ENCODE measurements at places on chromosomes 2 and 18. TPM values are rescaled to one million over a fixed set of nuclear protein-coding genes. Genes with fewer than 3 reads are reported as not detected.

- DNase-seq = no peak
Observed at GRCh38 chr18:47716632-47717185, 213.8 kb downstream of the SMAD2 start.

GRCh38 chr18:76351961-76352581, 143.0 kb downstream of the ZNF516 start:
- DNase-seq = peak; percentile 98

DNA sequence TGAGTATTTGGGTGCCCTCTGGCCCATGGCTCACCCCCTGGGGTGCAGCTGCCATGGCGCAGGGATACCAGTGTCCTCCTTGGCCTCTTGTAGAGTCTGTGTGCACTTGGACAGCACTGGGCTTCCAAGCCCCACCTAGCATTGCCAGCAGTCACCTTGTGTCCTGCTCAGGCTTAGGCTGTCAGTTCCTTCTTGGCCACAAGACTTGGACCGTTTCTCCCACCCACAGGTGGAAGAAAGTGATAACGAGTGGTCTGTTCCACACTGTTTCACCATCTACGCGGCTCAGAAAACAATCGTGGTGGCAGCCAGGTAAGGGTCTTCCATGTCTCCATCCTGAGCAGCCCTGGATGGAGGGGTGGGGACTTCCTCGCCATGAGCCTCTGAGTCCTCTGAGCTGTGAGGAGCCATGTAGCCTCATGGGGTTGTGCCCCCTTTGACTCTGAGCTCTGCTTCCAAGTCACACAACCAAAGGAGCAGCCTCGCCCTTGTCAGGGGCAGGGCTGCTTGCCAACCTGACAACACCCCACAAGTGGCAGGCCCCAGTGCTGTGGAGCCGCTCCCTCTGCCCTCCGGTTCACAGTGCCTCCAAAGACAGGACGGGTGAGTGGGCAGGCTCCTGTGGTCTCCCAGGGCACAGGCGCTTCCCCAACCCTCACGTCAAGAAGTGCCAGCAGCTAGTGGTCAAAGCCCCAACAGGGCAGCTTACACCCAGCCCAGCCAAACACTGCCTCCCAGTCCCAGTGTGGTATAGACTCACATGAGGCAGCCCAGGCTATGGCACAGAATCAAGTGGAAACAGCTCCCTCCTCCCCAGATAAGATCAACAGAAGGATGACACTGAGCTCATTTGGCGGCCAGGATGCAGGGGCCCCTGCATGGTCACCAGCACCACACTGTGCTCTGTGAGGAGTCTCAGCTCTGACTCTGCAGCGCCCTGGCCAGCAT, 18.4 kb downstream of the STK25 start:
- DNase-seq = peak; percentile 5

DNA sequence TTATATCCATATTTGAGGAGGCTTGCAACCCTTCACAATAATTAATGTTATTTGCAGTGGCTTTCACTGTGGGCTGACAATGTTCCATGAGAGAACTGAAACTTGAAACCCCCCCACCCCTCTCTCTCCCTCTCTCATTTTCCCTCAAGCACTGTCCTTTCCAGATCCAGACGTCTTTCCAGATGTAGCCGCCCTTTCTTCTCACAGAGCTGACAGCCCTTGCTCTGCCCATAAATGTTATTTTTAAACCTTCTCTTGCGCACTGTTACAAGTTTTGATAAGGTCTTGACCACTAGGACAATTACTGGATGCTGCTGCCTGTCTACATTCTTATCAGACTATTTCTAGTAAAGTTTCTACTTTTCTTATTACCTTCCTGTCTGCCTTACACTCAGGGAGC, 91.4 kb upstream of the LINC00305 start:
- DNase-seq = no peak

GRCh38 chr2:38203446-38203810, 127.5 kb upstream of the CYP1B1 start:
- no peak for DNase-seq

- no peak for DNase-seq
Observed at GRCh38 chr2:57444752-57445430, 601.7 kb upstream of the VRK2 start.

DNA sequence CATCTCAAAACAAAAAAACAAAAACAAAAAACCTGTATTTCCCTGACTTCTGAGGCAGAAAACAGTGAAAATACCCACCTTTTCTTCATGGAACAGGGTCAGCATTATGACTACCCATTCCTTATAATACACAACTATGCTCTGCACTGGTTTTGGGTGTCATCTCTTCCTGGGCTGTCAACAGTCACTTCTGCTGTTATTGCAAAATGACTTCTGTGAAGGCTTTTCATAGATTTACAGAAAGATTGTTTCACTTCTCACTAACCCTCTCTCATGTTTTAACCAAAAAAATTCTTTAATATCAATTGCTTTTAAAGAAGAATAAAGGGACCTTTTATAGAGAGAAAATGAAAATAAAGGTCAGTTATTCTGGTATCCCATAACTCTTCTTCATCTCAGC, 26.5 kb upstream of the PIK3C3 start:
- DNase-seq = no peak

Gene PLB1
- total RNA-seq = 3.0 TPM

GRCh38 chr2:157283468-157283867, 26.0 kb downstream of the GALNT5 start:
- no peak for DNase-seq

DNA sequence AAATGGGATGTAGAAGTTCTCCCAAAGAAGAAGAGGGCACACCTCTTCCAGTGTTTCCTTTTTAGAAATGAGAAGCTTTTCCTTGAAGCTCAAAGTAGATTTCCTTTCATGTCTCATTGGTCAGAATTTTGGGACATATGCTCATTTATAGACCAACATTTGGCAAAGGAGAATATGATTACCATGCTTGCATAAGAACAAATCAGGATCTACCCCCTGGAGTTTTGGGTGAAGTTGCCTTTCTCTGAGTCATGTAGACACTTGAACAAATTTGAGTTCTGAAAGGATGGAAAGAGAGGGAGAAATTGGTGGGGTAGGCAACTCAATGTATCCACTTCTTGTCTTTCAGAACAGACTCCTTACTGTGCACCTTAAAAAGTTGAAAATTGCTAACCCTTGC, 409.0 kb downstream of the SLC4A3 start:
- DNase-seq = no peak

DNA sequence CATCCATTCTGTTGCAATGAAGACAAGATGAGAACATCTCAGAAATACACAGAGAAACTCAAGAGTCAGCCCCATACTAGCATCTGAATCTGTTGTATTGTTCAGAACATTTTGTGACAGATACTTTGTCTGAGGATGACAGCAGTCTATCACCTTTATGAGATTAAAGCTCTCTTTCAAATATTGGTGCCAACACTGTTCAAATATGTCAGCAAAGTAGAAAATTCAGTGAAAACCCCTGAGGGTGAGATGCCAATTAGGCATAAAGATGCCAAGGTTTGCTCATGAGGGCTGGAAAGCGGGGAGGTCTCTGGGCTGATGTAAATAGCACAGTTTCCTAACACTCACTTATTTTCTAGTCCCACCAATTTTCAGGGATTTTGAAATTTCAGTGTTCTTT, 1054.2 kb upstream of the CRIM1 start:
- no peak for DNase-seq

GRCh38 chr2:225319872-225320271, 79.6 kb upstream of the NYAP2 start:
- no peak for DNase-seq

GRCh38 chr2:45567974-45568789, 42.9 kb downstream of the SRBD1 start:
- DNase-seq = peak; percentile 95

Gene LCT
- total RNA-seq = under 0.01 TPM

Gene SLC8A1
- 98.9 TPM for total RNA-seq

DNA sequence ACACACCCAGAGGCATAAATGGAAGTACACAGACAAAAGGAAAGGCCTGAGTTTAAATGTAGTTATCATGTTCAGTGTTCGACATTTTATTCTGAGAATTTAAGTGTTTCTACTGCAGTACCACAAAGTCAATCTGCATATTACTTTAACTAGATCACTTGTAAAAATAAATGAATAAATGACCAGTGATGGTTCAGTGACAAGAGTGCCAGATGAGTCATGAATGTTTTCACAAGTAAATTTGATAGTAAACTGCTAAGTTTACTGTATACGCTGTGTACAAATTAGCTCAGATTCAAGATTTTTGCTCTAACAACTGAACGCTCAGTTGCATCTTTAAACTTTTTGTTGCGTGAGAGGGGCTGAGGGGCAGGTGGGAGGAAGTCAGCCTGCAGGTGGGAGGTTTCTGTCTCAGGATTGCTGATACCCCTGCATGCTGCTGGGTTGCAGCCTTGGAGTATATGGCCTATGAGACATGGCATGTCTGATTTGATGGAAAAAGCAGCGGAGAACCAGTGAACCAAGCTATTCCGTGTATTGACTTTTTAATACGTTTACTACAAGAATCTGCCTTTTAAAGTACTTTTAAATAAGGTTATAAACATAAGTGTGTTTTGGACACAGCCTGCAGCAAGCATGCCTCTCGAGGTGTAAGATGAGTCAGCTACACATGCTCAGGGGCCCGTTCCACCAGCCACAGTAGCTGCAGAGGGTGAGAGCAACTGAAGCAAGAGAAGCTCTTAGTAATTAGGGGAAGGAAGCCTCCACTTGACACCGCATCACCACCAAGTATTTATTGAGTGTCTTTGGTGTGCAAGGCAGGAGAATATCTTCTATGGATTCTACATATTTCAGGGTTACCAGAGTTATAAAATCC, 245.1 kb downstream of the NEDD4L start:
- DNase-seq = peak; percentile 63

Gene BMP10
- total RNA-seq = not detected

Gene CASP8
- total RNA-seq = 22.0 TPM

Measured in fibroblast of villous mesenchyme (primary cell).